ENCODE measurements at places on chromosomes 3 and 15.

- no peak for DNase-seq
These were observed 82.0 kb upstream of the XXYLT1 start for GRCh38 chr3:195352895-195353488.

DNA sequence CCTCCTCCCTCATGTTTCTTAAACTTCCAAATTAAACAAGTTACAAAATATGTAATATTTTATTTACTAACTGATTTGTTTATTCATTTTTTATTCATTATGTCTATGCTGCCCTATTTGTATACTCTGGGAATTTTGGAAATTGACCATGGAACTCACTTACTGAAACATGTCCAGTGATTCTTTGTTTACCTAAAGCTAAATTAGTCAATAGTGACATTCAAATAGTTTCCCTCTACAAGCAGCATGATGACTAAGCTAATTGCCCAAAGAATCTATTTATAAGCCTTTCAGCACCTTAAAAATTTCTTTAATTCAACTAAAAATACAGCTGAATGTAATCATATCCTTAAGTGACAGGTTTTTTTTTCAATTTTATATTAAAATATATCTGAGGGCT lies 437.7 kb downstream of the SI start:
- no peak for DNase-seq

GRCh38 chr3:17949101-17949500 lies 206.7 kb upstream of the TBC1D5 start:
- DNase-seq: no peak

DNA sequence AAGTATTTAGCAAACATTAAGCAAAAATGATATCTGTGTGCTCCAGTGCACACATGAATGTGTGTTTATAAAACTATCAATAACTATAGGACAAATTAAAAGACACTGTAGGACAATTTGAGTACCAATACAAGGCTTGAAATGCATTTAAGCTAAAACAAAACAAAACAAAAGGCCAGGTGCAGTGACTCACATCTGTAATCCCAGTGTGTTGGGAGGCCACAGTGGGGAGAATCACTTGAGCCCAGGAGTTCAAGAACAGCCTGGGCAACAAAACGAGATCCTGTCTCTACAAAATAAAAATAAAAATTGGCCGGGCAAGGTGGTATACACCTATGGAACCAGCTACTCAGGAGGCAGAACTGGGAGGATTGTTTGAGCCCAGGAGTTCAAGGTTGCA lies 50.7 kb downstream of the CSNK1G1 start:
- DNase-seq: no peak

GRCh38 chr3:2656806-2657777 lies 453.1 kb downstream of the IL5RA start:
- no peak for DNase-seq

DNA sequence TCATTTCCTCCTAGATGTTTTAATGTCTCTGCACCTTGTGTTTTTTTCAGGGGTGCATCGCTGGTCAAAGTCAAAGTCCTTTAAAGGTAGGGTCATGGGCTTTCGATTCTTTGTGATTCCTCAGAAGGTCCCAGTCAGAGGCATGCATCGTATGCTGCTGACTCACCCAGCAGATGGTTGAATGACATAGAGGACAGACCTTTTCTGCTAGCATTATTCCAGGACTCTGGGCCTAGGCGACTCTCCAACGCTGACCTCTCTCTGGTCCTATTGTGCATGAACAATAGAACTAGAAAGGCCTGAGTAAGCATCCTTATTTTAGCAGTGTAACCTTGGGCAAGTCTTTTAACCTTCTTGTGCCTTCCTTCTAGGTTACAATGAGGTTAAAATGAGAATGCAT lies 75.9 kb downstream of the DGKG start:
- no peak for DNase-seq

- DNase-seq: peak; percentile 6
These were observed 664 bp upstream of the PIK3CA start for GRCh38 chr3:179147514-179147872.

- DNase-seq: no peak
These were observed 191.1 kb downstream of the TBC1D5 start for GRCh38 chr3:17551333-17551732.

DNA sequence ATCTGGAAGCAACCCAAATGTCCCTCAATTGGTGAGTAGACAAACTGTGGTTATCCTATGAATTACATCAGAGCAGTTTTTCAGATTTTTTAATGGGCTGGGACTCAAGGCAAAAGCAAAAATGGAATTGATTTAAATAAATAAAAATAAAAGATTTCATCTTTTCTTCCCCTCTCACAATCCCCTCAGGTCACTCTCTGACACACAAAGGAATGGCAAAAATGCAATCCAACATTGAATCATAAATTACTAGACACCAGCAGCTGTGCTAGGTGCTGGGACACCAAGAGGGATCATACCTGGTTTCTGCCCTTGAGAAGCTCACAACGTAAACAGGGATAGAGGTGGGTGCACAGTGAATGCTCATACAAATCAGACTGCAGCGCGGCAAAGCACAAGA lies 58.8 kb downstream of the CPN2 start:
- no peak for DNase-seq

- DNase-seq: no peak
These were observed 196.4 kb downstream of the RORA start for GRCh38 chr15:61032600-61033286.

GRCh38 chr3:188280627-188281026 lies 126.7 kb downstream of the LPP start:
- no peak for DNase-seq

DNA sequence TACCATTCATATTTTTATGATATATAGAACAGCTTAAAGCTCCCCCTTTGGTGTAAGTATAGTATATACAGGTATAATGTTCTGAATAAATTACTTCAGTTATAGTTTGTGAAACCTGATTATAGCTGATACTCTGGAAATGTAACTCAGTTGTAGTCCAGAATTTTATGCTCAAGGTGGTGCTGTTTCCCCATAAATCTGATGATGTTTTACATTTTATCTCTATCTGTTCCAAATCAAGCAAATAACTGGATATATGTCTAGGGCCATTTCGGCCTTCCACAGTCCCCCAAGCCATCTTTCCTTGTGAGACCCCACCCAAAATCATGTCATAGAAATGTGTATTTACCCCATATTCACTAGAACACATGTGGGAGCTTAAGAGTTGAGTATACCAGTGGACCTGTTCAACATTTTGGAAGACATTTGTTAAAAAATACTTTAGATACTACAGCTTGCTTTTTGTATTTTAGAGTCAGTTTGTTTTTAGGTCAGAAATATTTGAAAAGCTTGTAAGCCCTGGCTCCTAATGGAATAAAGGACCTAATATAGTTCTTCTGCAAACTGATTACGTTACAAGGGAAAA lies 107.1 kb downstream of the ATG7 start:
- DNase-seq: no peak
